Activated CD4-positive, alpha-beta T cell treated with anti-CD3 and anti-CD28 coated beads, Interleukin-2, amount 50 U/mL, for 16 hours (primary cell): ENCODE measurements at places on chromosomes 3 and 15.

DNA sequence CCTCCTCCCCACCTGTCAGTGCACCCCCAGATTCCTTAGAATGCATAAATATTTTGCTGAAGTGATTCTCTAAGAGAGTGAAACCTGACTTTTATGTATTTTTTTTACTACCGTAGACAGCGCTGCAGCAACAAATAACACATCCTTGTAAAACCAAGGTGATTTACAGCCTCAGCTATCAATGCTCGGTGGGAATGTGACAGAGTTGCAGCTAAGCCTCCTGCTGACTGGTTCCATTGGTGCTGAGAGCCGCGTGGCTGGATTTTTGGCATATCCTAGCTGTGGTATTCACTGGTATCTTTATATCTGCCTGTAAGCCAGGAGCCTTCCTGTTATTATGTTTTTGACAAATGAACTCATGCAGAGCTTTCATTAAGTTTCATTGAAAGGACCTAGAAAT is 11.0 kb downstream of the FGD5 start:
- no peak for DNase-seq

DNA sequence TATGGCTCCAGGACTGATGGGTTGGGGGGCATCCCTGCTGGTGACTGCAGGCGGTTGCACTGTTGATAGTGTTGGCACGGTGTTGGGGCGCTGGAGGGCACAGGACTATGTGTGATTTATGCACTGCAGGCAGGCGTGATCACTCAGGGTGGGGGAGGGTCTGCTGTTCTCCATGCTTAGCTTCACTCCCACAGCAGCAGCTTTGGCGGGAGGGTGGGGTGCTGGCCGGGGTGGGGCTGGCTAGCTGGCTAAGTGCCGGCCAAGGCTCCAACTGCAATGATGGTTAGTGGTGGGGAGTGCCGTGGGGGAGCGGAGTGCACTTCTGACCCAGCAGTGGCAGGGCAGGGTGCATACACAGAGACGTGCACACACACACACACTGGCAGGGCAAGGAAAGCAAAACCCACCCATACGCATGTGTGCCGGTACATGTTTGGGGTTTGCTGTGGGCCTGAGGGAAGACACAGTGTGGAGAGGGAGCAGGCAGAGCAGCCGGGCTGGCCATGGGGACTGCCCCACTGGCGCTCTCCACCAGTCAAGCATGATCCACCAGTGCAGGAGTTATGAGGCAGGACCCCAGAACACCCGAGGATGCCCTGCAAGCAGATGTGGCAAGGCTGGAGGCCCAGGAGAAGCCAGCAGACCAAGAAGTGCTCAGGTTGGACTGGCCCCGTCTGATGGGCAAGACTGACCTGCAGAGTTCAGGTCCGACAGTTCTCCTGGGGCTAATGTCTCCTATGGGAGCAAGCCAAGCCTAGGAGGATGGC is 16.5 kb upstream of the FGF7 start:
- DNase-seq, result no peak

DNA sequence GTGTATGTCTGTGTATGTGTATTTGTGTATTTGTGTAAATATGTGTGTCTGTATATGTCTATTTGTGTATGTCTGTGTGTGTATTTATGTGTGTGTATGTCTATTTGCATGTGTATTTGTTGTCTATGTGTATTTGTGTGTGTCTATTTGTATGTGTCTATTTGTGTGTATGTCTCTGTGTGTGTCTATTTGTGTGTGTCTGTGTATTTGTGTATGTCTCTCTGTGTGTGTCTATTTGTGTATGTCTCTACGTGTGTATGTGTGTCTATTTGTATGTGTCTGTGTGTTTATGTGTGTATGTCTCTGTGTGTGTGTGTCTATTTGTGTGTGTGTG is 30.4 kb downstream of the PTH1R start:
- DNase-seq, result no peak

DNA sequence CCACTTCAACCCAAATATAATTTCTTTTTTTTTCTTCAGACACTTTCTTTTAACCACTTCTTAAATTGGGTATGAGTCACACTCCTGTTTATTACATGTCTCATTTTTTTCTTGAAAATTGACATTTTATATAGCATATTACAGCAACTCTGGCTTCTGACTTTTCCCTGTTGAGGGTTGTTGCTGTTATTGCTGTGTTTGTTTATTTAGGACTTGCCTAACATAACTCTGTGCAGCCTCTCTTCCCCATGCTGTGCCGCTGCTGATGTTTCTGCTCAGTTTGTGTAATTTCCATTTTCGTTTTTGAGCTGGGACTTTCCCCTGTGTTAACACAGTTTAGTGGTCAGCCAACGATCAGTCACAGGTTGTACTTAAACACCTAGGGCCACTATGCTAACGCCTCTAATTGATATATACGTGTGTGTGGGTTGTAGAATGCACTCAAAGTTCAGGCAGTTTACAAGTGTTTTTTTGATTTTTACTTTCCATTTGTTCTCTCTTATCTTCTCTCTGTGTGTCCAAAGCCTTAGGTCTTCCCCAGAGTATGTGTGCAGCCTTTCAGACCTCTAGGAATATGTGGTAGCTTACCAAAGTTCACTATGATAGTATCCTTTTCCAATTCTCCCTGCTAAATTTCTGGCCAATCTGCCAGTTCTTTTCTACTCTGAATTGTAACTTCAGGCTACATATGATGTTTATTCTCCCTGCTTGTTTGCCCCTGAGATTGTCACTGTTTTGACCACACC is 337.2 kb downstream of the ZBTB20 start:
- peak; percentile 51 for DNase-seq

DNA sequence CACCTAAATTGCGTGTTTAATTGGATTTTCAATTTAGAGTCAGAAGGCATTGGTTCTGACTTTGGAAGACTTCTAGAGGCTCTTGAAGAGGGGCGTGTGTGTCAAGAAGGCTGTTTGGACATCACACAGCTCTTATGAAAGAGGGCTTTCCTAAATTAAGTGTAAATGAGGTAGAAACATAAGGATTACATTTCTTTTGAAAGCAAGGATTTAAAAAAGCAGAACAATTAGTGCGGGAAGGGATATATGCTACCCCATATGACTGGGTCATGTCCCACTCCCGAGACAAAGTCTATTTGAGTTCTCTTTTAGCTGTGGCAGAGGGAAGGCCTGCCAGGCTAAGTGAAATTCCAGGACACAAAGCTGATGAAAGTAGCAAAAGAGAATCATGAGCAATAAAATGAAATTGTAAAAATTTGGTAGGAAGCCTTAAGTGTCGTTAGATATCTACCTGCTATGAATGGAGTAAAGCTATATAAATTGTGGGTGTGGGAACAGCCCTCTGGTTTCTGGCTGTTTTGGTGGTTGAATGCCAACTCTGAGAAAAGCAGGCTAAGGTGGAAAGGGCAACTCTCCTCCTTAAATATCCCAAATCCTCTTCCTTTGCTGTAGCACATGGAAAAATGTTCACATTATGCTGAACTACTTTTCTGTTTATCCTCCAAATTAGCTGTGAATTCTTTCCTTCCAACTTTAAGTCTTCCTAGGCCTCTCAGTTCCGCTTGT is 100.6 kb upstream of the TSC22D2 start:
- DNase-seq, result no peak

DNA sequence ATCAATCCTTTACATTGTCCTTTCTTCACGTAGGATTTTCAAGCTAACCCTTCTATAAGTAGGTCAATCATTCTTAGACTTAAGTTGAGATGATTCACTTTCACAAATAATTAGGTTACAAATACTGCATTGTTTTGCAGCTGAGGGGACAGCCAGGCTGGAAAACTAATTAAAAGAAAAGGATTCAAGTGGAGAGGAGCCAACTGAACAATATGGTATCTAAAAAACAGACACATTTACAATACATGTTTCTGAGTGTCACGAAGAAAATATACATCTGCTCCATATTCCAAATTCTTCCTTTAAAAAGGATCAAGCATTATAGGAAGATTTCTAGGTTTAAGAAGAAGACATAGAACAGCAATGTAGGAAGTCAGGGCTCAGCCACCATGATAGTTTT is 70.2 kb downstream of the PEAK1 start:
- DNase-seq, result no peak

DNA sequence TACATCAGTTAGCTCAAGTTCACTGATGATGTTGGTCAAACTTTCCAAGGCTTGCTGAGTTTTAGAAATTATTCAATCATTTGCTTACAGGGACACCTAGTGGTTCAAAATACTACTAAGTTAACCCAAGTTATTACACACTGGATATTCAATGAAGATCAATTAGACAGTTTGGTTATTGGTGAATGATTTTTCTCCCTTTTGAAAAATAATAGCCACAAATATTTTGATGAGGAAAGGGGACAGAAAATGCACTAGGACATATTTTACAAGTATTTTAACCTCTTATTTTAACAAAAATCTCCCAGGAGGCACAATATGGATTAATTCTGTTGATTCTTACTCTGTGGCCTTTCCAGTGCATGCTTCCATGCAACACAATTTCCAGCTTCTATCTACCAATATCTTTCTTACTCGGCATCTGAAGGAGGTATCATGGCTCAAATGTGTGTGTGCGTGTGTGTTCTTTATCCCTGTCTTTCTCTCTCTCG is 20.1 kb upstream of the GOLGA6L2 start:
- peak; percentile 10 for DNase-seq

- DNase-seq, result no peak
Observed at GRCh38 chr3:41041899-41042298, 157.4 kb upstream of the CTNNB1 start.

GRCh38 chr3:160447544-160447943 is 2.0 kb downstream of the TRIM59 start:
- no peak for DNase-seq

GRCh38 chr3:66452303-66453011 is 48.4 kb downstream of the LRIG1 start:
- DNase-seq, result no peak

DNA sequence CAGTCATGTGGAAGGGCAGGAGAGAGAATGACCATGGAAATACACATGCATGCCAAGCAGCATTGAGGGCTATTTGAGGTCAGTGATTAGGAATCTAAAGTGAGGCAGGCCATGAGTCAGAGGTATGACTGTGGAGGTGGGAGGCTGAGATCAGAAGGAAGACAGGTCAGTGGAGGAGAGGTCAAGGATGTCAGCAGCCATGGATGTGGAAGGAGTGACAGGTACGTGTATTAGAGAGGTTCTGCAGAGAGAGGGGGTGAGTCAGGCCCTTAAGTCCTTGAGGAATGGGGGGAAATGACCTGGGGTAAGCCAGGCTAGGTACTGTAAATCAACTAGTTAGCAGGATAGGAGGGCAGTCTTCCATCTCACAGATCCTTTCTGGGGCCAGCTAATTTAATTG is 166.6 kb downstream of the ANO10 start:
- DNase-seq, result no peak

GRCh38 chr15:41734079-41734478 is 40.2 kb upstream of the MAPKBP1 start:
- DNase-seq, result no peak

DNA sequence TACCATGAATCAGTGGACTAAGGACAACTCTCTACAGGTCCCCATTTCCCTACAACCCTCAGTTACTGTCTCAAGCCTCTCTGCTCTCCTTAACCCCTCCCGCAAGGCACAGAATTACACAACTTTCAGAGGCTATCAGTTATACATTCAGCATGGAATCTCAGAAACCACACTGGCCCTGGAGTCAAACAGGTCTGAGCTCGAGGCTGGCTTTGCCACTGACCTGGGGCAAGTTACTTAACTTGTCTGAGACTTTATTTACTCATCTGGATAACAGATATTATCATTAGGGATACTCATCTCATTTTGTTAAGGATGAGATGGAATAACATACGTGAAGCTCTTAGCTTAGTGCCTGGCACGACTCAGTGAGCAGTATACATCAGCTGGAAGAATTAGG is 95.2 kb downstream of the WDR76 start:
- DNase-seq, result no peak

DNA sequence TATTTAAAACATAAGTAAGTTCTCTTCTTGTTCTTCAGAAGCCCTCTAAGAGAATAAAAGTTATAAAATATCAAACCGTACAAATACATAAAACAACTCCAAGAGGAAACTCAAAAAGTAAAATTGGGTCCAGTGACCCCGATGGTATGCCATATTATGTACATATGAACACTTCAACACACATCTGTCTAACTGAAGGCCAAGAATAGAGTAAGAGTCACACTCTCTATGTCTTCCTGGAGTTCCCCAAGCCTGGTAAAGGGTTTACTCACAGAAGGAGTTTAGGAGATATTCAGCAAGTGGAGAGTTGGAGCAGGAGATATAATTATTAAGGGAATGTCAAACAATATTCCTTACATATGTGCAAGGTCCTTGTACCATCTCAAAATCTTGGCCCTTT is 101.3 kb upstream of the EIF1B start:
- no peak for DNase-seq

DNA sequence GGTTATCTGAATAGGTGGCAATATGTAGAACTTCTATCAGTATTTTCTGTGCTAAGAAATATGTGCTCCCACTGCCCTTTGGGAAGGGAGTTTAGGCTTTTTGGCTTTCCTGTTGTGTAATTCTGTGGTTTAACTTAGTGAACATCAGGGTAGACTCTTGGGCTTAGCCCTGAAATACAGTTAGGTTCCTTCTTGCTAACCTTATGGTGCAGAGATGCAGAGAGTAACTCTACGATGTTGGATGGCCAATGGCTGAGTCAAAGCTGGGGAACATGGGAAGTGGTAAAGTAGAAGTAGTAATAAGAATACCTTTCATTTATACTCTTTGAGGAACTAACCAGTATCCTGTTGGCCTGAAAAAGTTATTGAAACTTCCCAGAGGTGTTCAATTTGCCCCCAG is 80.8 kb upstream of the IL12A start:
- no peak for DNase-seq
